ENCODE measurements at places on chromosomes 1 and 21.

GRCh38 chr1:30882678-30883388 lies 25.7 kb downstream of the SDC3 start:
- no peaks in the 10 kb centered on the region for H3K27me3 ChIP-seq
- H3K4me3 ChIP-seq: no peak overlapping the region
- no peaks in the 10 kb centered on the region for H3K4me1 ChIP-seq
- DNase-seq: no peak
- no peaks in the 10 kb centered on the region for H3K36me3 ChIP-seq
- no peak overlapping the region for H3K27ac ChIP-seq

DNA sequence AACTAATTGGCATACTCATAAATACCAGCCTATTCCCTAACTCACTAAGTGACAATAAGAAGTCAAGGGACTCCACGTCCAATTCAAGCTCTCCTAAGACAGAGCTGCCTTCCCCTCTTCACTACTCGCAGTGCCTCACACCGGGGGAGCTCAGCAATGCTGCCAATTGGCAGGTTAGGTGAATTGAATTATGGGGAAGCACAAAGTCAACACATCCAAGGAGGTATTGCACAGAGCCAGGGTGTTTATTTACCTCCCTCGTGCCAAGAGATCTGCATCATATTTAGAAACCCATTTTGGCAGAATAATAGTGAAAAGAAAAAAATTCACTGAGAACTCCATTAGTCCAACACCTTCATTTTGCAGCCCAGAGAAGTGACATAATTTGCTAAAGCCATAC lies 20.4 kb upstream of the TNR start:
- no peak for DNase-seq
- no peaks in the 10 kb centered on the region for H3K36me3 ChIP-seq
- no peaks in the 10 kb centered on the region for H3K4me1 ChIP-seq

DNA sequence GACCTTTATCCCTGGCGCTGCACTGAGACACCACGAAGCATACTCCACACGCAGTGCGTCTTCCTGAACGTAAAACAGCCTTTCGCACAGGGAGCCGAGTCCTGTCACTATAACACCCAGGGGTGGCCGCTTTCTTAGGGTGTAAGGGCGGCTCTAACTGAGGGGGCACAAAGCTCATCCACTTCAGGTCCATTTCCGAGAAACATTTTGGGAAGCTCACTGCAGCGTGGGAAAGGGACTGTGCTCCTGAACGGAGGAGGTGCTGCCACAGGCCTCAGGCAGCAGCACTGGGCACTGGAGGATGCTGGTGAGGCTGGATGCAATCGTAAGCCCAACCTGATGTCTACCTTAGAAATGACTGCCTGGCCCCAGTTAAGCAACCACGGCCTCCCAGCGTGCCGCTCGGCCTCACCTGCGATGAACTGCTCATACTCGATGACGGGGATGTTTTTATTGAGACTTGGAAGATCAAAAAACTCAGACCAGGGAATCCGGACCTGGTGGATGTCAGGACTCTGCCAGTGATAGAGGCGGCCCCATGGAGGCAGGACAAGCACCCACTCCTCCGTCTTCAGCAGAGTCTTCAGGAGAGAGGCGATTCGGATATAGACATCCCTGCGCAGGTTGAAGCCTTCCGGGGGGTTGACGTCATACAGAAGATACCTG lies 2.3 kb downstream of the POFUT2 start:
- no peak for DNase-seq
- no peak overlapping the region for H3K27ac ChIP-seq
- H3K4me1 ChIP-seq: no peaks in the 10 kb centered on the region
- no peaks in the 10 kb centered on the region for H3K27me3 ChIP-seq

DNA sequence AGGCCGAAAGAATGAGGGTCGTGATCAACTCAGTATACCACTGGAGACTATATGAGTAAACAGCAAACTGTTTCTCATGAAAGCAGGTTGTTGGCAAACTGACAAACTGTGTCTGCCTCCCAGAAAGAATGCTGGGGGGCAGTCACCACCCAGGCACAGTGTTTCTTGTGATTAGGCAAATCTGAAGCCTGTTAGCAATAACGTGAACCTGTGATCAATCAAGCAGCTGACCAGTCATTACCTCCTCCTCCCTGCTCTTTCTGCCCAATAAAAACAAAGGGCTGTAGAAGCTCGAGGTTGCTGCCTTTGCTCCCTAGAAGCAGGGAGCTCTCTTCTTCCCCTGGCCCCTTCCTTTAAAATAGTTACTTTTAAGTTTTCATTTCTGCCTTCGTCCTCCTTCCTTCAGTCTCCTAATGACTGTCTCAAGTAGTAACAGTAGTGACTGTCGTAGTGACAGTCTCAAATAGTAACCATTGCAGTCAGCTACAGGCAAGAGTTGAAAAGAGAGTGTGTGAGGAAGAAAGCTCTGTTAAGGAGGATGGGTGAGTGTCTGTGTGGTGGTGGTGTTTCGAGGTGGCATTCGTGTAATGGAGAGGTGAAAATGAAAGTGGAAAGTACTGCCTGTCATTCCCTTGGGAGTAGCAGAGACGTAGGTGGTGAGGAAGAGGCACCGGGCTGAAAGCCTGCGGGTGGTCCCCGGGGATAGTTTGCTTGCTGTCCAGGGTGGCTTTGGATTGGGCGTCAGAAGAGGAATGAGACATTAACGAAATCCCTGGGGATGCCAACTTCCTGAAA lies 14.5 kb downstream of the HHAT start:
- no peaks in the 10 kb centered on the region for H3K36me3 ChIP-seq
- no peaks in the 10 kb centered on the region for H3K4me1 ChIP-seq
- no peaks in the 10 kb centered on the region for H3K27me3 ChIP-seq
- no peak for DNase-seq

GRCh38 chr1:158946785-158947184 lies 15.4 kb downstream of the PYHIN1 start:
- H3K27me3 ChIP-seq: peaks cover 7% of the 10 kb centered on the region
- no peak overlapping the region for H3K27ac ChIP-seq

DNA sequence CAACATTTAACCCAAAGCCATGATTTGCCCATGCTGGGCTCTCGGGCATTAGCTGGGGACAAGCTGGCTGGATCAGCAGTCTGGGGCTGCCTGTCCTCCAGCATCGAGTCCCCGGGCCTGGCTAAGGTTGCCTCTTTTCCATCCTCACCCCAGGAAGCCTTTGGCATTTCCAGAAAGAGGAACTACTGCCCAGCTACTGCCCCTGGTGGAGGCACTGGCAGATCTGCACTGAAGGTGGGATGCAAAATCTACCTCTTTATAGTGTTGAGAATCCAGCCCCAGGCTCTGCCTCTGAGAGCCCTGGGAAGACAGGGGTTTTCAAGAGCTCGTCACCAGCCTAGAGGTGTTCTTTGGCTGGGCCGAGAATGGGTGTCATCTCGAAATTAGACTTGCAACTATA lies 635.9 kb downstream of the MATN1 start:
- no peaks in the 10 kb centered on the region for H3K27me3 ChIP-seq
- H3K4me3 ChIP-seq: no peak overlapping the region
- H3K36me3 ChIP-seq: no peaks in the 10 kb centered on the region
- peaks cover 14% of the 10 kb centered on the region for H3K4me1 ChIP-seq
- no peak overlapping the region for H3K27ac ChIP-seq
- peak; percentile 6 for DNase-seq

- H3K36me3 ChIP-seq: no peaks in the 10 kb centered on the region
- H3K4me1 ChIP-seq: peaks cover 53% of the 10 kb centered on the region
- H3K27ac ChIP-seq: peak overlapping the region; percentile 45
- DNase-seq: no peak
Measured at GRCh38 chr1:51729824-51730301, 113.0 kb downstream of the OSBPL9 start.

- H3K4me3 ChIP-seq: no peak overlapping the region
- H3K36me3 ChIP-seq: no peaks in the 10 kb centered on the region
- H3K27me3 ChIP-seq: no peaks in the 10 kb centered on the region
Measured at GRCh38 chr1:28115267-28115666, 26.9 kb upstream of the EYA3 start.

DNA sequence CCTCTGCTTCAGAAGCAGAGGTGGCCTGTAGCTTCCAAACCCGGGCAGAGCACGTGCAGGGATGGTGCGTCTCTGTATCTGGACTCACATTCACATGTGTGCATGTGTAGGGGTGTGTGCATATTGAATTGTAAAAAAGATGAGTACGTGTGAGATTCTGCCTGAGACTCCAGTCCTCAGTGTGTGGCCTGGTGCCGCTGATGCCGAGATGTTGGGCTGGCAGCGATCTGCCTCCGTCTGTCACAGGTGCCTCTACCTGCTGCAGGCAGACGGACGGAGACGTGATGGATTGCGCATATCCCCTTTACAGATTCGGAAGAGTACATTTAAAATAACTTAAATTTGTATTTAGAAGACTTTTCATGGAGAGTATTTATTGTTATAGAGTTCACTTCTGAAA lies 53.6 kb downstream of the ADARB1 start:
- H3K36me3 ChIP-seq: no peaks in the 10 kb centered on the region
- DNase-seq: no peak
- H3K27me3 ChIP-seq: no peaks in the 10 kb centered on the region
- H3K4me3 ChIP-seq: no peak overlapping the region

DNA sequence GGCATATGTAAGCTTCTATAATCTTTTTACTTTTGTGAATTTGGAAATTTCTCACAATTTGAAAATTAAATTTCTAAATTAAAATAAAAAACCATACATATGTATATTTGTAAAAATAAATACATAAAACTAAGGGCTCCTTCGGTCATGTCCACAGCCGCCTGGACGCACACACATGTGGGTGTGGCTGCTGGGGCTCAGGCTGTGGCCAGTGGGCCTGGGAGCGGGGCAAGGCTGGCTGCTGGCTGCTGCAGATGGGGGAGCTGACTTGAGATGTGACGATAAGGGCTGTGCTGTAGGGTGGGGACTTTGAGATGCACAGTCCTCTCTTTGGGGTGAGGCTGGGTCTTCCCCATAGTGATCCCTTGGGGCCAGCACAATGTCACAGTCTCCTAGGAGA lies 4.8 kb downstream of the RER1 start:
- H3K4me1 ChIP-seq: peaks cover 10% of the 10 kb centered on the region
- H3K36me3 ChIP-seq: peaks cover 13% of the 10 kb centered on the region
- peak; percentile 8 for DNase-seq
- H3K27ac ChIP-seq: no peak overlapping the region
- H3K4me3 ChIP-seq: no peak overlapping the region

DNA sequence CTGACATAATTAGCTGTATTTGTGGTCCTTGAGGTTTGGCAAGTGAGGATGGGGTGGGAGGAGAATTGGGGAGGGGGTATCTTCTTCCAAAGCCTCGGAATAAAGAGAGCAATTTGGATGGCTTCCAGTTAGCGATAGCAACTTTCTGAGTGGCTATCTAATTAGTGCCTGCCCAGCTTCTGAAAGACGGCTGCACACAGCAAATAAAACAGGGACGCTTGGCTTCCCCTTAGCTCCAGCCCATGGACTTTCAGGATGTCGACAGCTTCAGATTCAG lies 31.1 kb downstream of the KLHDC7A start:
- no peak for DNase-seq
- H3K4me1 ChIP-seq: no peaks in the 10 kb centered on the region
- no peak overlapping the region for H3K4me3 ChIP-seq
- peaks cover 15% of the 10 kb centered on the region for H3K27me3 ChIP-seq
- no peaks in the 10 kb centered on the region for H3K36me3 ChIP-seq

GRCh38 chr21:24729568-24729967 lies 877.7 kb downstream of the MRPL39 start:
- no peak for DNase-seq
- H3K4me3 ChIP-seq: no peak overlapping the region
- H3K36me3 ChIP-seq: no peaks in the 10 kb centered on the region
- H3K27ac ChIP-seq: no peak overlapping the region
- H3K4me1 ChIP-seq: no peaks in the 10 kb centered on the region

- no peaks in the 10 kb centered on the region for H3K27me3 ChIP-seq
- no peak overlapping the region for H3K4me3 ChIP-seq
- H3K4me1 ChIP-seq: peaks cover 39% of the 10 kb centered on the region
- no peaks in the 10 kb centered on the region for H3K36me3 ChIP-seq
- DNase-seq: no peak
Measured at GRCh38 chr21:37375866-37376574, 9.4 kb downstream of the DYRK1A start.

DNA sequence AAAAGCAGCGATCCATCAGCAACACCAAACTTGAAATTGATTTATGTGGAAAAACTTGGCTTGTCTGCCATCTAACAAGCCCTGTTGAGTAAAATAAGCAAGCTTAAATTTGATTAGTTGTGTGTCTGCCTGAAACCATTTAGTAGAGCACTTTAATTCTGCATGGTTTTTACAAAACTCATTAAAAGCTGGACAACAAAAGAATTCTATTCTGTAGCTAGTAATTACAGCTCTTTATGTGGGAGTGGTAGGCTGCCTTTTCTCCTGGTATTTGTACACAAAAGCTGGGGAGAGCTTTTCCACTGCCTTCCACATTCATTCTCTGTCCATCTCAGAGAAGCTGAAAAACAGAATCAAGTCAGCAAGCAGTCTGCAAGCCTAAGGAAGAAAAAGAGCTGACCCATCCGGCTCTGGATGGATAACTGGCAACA lies 1.7 kb downstream of the ETS2 start:
- H3K27me3 ChIP-seq: no peaks in the 10 kb centered on the region
- peak overlapping the region; percentile 79 for H3K4me3 ChIP-seq
- H3K27ac ChIP-seq: peak overlapping the region; percentile 95
- H3K4me1 ChIP-seq: peaks cover 33% of the 10 kb centered on the region
- peaks cover 19% of the 10 kb centered on the region for H3K36me3 ChIP-seq

GRCh38 chr1:66253330-66253921 lies 280.5 kb upstream of the SGIP1 start:
- no peaks in the 10 kb centered on the region for H3K4me1 ChIP-seq
- no peaks in the 10 kb centered on the region for H3K36me3 ChIP-seq
- DNase-seq: no peak
- no peak overlapping the region for H3K27ac ChIP-seq
- H3K27me3 ChIP-seq: no peaks in the 10 kb centered on the region

GRCh38 chr1:18883636-18884418 lies 18.5 kb downstream of the ALDH4A1 start:
- no peaks in the 10 kb centered on the region for H3K27me3 ChIP-seq
- DNase-seq: no peak
- H3K4me3 ChIP-seq: no peak overlapping the region
- no peak overlapping the region for H3K27ac ChIP-seq

- no peak overlapping the region for H3K4me3 ChIP-seq
- H3K27ac ChIP-seq: no peak overlapping the region
- no peaks in the 10 kb centered on the region for H3K4me1 ChIP-seq
- H3K36me3 ChIP-seq: no peaks in the 10 kb centered on the region
Measured at GRCh38 chr1:34370748-34371147, 194.0 kb downstream of the C1orf94 start.

Data from PC-9 (cell line).